ENCODE measurements at places on chromosomes 3 and 15.

GRCh38 chr3:155702745-155703591, 41.9 kb downstream of the PLCH1 start:
- no peak overlapping the region for H3K27ac ChIP-seq
- H3K4me1 ChIP-seq: no peaks in the 10 kb centered on the region
- H3K4me3 ChIP-seq: no peak overlapping the region
- DNase-seq: no peak

- H3K4me3 ChIP-seq: no peak overlapping the region
- H3K27me3 ChIP-seq: peaks cover 4% of the 10 kb centered on the region
- H3K27ac ChIP-seq: no peak overlapping the region
Measured at GRCh38 chr3:14393440-14394106, 8.8 kb upstream of the SLC6A6 start.

- DNase-seq: no peak
- no peaks in the 10 kb centered on the region for H3K27me3 ChIP-seq
- no peak overlapping the region for H3K27ac ChIP-seq
- no peaks in the 10 kb centered on the region for H3K36me3 ChIP-seq
- no peak overlapping the region for H3K4me3 ChIP-seq
Measured at GRCh38 chr3:182165234-182165633, 453.5 kb downstream of the SOX2 start.

GRCh38 chr3:145395421-145395820, 765.6 kb downstream of the PLOD2 start:
- H3K36me3 ChIP-seq: no peaks in the 10 kb centered on the region
- H3K4me3 ChIP-seq: no peak overlapping the region
- H3K27me3 ChIP-seq: no peaks in the 10 kb centered on the region
- DNase-seq: no peak

DNA sequence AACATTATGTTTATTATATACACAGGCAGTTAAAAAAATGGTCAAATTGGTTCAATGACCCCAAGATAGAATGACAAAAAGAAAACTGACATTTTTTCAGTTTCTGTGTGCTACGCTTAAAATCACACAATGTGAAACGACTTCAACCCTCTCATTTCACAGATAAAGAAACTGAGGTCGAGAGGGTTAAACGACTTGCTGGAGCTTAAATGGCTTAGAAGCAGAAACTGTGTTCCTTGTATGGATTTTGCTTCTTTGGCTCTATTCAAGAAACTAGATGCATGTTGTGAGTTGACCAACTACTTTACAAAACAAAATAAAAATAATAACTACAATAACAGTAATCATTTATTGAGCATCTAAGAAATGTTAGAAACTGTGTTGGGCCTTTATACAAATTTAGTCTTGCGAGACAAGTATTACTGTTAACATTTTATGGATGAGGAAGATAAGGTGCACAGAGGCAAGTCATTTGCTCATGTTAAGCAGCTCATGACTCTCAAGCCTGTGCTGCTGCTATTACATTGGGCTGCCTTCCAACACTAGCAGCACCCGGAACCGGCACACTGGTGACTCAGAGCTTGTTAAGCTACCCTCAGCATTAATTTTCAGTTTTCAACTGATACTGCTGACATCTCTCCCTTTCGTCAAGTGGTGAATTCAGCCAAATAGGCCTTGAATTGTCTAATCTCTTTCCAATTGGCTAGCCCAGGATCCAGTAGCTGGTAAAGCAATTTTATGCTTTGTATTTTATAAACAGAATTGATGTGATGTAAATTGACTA, 487.6 kb downstream of the NAALADL2 start:
- H3K27ac ChIP-seq: no peak overlapping the region
- DNase-seq: no peak
- no peaks in the 10 kb centered on the region for H3K36me3 ChIP-seq
- no peaks in the 10 kb centered on the region for H3K4me1 ChIP-seq

- peaks cover 20% of the 10 kb centered on the region for H3K4me1 ChIP-seq
- peaks cover 5% of the 10 kb centered on the region for H3K27me3 ChIP-seq
- peak overlapping the region; percentile 96 for H3K27ac ChIP-seq
Measured at GRCh38 chr15:42576776-42577175, 1.4 kb downstream of the STARD9 start.

DNA sequence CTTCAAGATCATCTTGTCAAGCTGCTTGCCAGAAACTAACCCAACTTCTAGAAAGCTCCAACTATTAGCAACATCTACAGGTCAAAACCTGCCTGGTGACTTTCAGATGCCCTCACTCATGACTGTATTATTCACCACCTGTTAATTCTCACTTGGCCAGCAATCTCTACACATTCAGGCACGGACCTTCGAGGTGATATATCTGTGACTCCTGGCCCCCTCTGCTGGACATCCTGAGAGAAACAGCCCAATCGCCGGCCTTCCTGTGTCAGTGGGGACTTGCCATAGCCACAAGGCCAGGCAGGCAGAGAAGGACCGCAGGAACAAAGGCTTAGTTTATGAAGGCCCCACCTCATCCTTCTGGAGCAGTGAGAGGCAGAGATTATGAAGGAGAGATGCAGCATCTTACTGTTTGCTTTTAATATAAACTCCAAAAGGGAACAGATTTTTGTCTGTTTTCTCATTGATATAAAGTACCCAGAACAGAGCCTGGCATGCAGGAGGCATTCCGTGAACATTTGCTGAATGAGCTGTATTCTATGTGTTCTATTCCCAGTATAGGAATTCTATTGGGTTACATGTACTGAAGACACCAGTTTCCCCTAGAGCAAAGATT, 24.4 kb upstream of the OCA2 start:
- peak; percentile 90 for DNase-seq
- H3K4me3 ChIP-seq: no peak overlapping the region
- peak overlapping the region; percentile 53 for H3K27ac ChIP-seq
- peaks cover 11% of the 10 kb centered on the region for H3K4me1 ChIP-seq
- no peaks in the 10 kb centered on the region for H3K36me3 ChIP-seq

DNA sequence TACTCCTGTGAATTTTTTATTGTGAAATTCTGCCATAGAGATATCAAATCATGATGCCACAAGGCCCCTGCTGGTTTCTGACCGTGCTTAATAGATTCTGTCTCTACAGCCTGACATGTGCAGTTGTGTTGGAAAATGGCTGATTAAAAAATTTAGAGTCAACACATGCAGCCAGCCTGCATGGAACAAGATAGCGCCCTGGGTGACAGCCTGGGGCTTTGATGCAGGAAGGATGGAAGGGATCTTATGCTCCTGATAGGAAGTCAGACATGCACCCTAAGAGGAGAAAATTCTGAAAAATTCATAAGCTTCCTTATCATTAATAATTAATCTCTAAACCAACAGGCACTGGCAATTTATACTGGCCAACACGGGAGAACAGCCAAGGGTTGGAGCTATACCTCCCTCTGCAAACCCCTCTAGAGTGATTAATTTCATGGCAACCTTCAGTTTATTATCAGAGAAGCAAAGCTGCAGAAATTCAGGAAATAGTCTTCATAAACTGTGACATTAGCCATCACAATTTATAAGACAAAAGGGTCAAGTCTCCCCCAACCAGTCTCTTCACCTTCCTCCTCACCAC, 198.4 kb downstream of the CADPS start:
- H3K27me3 ChIP-seq: no peaks in the 10 kb centered on the region
- peaks cover 15% of the 10 kb centered on the region for H3K4me1 ChIP-seq
- DNase-seq: no peak
- H3K27ac ChIP-seq: no peak overlapping the region
- H3K36me3 ChIP-seq: peaks cover 5% of the 10 kb centered on the region

- H3K4me1 ChIP-seq: peaks cover 4% of the 10 kb centered on the region
- H3K27ac ChIP-seq: no peak overlapping the region
- no peaks in the 10 kb centered on the region for H3K36me3 ChIP-seq
- H3K27me3 ChIP-seq: peaks cover 10% of the 10 kb centered on the region
Measured at GRCh38 chr15:65057549-65057940, 10.2 kb downstream of the RASL12 start.

GRCh38 chr15:62544446-62544845, 379.4 kb upstream of the C2CD4B start:
- no peak overlapping the region for H3K4me3 ChIP-seq
- peaks cover 4% of the 10 kb centered on the region for H3K36me3 ChIP-seq
- no peak overlapping the region for H3K27ac ChIP-seq
- H3K4me1 ChIP-seq: no peaks in the 10 kb centered on the region

DNA sequence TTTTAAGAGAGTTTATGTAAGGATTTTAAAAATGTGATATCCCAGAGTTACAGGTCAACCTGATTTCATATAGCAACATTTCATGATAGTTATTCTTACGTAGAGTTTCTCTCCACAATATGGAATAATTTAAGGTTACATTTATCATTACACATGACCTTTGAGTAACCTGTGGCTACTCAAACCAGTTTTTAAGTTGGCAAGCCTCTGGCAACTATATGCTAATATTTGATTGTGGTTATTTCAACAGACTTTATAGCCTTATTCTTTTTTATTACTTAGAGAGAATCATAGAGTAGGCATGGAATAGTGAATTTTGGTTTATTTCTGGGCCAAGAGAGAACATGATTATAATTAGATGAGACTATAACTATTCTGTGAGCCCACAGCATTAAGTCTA, 504.9 kb downstream of the NLGN1 start:
- no peak overlapping the region for H3K27ac ChIP-seq
- DNase-seq: no peak
- H3K36me3 ChIP-seq: no peaks in the 10 kb centered on the region

DNA sequence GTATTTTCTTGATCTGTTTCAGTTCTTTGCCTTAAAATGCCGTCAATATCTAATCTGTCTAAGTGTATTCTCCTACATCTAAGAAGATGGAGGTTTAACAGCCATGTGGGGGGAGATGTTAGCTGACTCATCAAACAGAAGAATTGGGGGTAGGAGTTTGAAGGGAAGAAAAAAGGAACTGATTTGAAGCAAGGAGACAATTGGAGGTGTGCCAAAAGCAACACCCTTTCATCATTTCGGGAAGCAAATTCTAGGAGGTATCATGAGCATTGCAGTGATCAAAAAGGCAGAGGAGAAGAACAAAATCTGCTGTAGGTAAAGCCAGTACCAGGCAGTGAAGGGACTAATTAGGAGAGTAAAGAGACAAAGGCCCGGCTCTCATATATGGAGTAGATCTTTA, 337.3 kb upstream of the TBC1D5 start:
- no peak overlapping the region for H3K27ac ChIP-seq
- no peak overlapping the region for H3K4me3 ChIP-seq
- DNase-seq: no peak

DNA sequence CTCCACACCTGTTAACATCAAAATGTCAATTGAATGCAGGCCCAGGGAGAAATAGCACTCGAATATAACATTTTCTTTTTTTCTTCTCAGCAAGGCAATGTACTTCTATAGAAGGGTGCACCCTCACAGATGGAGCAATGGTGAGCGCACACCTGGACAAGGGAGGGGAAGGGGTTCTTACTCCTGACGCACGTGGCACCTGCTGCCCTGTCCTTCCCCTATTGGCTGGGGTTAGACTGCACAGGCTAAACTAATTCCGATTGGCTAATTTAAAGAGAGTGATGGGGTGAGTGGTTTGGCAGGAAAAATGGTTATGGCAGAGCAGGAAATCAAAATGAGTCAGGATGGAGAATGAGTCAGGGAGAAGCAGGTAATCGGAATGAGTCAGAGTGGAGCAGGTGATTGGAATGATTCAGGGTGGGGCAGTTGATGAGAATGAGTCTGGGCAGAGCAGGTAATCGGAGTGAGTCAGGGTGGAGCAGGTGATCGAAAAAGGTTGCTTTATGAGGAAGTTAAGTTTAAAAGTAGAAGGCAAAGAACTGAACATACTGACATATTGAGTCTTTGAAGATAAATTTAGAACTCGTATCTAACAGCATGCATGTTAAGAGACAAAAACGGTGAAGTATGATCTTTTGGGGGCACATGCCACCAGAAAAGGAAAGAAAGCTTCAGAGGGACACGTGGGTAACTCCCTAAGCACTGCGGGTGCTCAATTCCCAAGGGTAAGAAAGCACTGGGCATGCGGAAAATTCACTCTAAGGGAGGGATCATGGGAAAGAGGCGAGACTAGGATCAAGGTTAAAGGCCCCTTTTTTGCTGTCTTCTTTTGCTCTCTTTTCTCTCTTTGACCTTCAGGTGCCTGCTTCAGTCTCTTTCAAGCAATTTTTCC, 72.9 kb upstream of the GALNT15 start:
- no peak for DNase-seq
- no peak overlapping the region for H3K27ac ChIP-seq
- H3K4me1 ChIP-seq: no peaks in the 10 kb centered on the region
- H3K4me3 ChIP-seq: no peak overlapping the region

DNA sequence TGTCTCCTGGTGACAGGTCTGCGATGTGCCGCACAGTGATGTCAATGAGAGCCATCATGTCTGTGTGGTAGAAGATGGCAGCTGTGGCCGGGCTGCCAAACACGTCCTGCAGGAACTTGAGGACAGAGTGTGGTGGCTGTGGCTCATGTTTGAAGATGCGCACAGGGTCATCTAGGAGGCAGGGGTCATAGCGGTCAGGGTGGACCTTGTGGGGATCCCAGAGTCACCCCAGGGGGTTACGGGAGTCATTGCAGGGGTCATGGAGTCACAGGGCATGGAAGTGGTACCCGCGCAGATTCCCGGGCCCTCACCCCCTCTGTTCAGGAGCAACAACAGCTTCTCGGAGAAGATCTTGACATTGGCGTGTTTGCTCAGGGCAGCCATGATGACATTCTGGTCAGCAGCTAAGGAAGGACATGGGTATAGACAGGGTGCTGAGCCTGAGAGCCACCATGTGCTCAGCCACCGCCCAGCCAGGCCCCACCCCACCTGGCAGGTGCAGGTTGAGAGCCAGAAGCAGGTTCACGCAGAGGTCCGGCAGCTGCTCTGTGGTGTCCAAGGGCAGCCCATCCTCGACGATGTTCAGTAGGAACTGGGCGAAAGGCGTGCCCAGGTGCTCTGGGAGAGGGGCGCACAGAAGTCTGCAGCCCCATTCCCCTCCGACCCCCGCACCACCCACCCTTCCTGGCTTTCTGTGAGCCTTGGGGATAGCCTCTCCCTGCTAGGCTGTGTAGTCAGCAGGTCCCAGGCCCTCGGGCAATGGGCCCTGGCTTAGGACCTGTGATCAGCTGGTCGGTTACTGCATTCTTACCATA, 6.9 kb downstream of the NCKIPSD start:
- H3K36me3 ChIP-seq: peaks cover 12% of the 10 kb centered on the region
- H3K27ac ChIP-seq: no peak overlapping the region
- peaks cover 1% of the 10 kb centered on the region for H3K27me3 ChIP-seq

DNA sequence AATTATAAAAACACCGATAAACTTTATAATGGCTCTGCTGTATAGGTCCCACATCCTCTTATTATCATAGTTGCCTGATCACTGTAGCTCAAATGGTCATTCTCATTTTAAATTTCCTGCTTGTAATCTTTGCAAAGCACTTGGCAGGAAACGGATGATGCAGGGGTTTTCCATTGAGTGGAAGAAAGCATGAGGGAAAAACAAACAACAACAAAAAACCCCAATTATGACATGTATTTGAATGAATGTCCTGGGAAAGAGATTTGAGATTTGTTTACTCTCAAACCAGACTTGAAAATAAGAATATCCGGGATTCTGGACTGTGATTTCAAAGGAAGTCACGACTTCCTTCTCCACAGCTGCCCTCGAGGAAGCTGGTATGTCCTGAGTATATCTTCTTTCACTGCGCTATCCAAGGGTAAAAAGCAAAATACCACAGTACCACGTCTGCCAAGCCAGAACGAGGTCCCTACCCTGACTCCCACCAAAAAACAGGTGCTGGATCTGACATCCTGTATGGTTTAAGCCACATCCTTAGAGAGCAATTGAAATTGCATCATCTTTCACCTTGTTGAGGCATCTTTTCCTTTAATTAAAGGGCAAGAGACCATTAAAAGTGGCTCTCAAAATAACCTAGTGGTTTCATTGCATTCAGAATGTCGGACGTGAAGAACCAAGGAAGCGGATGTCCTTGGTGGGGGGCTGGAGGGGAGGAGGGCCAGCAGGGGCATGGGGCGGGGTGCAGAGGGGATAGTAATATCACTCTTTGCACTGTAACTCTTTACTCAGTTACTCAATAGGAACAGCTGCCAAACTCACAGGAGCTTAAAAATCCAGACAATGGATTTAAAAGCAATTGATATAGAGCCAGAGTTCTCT, 13.5 kb upstream of the TIPIN start:
- H3K4me3 ChIP-seq: no peak overlapping the region
- DNase-seq: no peak
- H3K4me1 ChIP-seq: no peaks in the 10 kb centered on the region
- H3K27me3 ChIP-seq: no peaks in the 10 kb centered on the region
- no peak overlapping the region for H3K27ac ChIP-seq

Data from glutamatergic neuron (in vitro differentiated cells).